ENCODE measurements at places on chromosomes 5 and 9. TPM values are rescaled to one million over a fixed set of nuclear protein-coding genes. Genes with fewer than 3 reads are reported as not detected.

The LRRC70 gene
- 7.0 TPM for polyA plus RNA-seq

DNA sequence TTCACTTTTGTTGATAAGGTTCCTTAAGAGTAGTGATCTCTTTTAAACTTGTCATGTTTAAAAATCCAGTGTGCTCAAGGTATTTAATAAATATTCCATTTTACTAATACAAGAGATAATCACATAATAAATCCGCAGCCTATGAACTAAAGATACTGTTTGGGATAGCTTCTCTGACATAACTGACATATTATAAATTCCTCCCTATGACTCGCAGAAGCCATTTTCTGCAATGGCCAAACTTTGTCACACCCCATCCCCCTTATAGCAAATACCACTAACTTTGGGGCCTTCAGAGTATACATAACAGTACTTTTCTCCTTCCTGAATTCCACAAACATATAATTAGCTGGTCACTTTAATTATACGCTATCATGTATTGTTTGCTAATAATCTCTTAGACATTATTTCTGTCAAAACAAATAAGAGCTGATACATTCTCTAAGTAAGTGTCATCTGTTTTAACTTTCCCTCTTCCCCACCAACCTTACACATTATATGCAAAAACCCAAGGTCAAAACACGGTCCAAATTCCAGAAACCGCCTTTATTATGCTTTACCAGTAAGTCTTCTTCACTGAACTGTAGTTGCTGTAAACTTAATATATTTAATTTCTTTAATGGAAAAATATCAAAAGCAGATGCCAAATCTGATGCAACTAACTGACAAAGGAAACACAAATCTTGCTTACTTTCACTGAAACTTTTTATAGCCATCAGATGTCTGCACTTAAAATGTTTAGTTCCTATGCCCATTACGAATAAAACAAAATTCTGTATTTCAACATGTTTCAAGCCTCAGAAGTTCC lies 971 bp downstream of the TMEM267 start:
- DNase-seq, result no peak

DNA sequence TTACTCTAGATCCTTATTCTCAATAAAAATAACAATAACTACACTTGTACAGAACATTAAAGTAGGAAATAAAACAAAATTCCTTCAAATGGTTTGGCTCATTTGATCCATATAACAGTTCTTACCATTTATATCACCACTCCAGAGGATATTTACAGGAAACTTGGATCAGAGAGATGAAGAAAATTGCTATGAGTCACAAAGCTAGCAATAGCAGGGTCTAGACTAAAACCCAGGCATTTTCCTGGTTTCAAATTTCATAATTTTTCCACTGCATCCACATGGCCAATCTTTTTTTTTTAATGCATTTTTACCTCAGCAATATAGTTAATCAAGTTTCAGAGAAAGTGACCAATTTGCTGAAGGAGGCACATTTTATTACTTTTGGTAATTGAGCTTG lies 299.2 kb downstream of the ELAVL2 start:
- no peak for DNase-seq

DNA sequence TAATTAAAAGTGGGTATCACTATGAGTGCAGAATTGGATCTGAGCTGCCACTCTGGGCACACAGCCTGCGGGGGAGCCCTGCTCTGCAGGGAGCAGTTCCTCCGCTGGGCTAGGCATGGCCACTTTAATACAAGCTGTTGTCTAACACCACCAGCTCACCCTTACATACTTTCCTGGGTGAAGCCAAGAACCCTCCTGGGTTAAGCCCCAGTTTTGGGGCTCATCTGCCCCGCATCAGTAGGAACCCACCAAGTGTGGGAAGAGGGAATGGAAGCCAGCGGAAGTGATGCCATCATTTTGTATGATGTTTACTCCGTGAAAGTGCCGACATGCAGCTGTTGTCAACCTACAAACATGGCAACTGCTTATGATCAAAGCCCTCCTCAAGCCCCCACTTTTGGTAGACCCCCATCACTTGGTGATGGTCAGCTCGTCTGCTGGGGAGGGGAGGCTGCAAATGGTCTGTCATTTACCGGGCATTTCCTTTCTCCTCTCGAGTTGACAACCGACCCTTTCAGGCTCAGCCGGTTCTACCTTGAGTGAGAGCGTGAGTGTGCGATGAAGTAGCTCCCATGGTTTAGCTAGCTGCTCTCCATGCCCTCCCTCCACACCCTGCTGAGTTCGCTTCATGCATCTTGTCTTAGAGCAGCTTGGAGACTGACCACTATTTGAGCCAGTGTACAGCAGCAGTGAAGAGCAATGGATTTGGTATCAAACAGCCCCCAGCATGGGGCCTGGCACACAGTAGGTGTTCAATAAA lies 95.3 kb upstream of the IER5L start:
- DNase-seq, result no peak

- no peak for DNase-seq
Measured at GRCh38 chr5:53827211-53827651, 266.8 kb downstream of the NDUFS4 start.

- no peak for DNase-seq
Measured at GRCh38 chr5:122937914-122938313, 92.5 kb downstream of the SNX24 start.

DNA sequence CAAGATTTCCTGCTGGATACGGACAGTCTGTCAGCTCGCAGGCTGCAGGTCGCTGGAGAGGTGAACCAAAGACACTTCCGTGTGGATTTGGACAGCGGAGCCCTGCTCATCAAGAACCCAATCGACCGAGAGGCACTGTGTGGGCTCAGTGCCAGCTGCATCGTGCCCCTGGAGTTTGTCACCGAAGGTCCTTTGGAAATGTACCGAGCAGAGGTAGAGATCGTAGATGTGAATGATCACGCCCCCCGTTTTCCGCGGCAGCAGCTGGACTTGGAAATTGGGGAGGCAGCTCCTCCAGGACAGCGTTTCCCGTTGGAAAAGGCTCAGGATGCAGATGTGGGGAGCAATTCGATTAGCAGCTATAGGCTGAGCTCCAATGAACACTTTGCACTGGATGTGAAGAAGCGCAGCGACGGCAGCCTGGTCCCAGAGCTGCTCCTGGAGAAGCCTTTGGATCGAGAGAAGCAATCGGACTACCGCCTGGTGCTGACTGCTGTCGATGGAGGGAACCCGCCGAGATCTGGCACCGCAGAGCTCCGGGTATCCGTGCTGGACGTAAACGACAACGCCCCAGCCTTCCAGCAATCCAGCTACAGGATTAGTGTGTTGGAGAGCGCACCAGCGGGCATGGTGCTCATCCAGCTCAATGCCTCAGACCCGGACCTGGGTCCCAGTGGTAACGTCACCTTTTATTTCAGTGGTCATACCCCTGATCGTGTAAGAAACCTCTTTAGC lies 658 bp downstream of the PCDHGC4 start:
- no peak for DNase-seq

DNA sequence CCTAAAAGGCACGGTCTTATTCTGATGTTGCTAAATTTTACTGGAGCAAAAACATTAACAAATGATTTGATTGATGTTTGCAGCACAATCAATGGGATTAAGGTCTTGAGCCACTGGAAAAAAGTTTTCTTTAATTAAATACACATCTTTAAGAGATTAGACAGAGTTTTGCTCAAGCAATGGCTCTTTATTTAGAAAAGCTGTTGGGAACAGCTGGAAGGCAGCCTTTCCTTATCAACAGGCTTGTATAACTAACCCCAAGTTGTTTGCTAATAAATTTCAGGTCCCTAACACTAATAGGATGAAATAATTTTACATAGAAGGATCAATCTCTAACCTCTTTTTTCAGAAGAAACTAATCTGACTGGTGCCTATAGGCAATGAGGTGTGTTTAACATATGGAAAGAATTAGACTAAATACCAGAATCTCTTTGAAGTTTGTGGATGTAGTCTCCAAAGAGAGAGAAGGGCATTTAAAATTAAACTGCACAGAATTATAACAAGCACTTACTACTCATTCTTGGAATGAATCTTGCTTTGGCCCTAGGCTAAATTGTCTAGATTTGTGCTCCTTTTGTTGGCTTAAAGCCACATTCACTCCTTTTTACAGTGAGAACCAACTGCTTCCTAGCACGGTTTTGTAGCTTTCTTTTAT lies 67.3 kb upstream of the TNFAIP8 start:
- no peak for DNase-seq

DNA sequence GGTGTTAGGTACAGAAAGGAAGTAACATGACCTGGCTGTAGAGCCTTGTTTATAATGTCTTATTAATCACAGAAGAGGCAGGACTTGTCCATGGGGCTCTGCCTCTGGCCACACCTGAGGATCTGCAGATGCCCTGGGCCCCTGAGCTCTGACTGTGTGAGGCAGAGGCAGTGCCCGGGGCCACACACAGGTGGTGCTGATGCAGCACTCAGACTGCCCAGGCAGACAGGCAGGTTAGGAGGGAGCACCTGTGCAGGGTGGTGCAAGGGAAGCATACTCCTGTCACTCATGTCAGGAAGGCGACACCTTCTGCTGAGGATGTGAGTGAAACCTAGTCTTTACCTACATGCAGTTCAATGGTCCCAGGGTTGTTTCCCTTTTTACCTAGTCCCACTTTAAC lies 88.7 kb downstream of the CFAP90 start:
- DNase-seq, result no peak

- DNase-seq, result no peak
Measured at GRCh38 chr5:172493002-172493401, 38.7 kb upstream of the SH3PXD2B start.

All from right renal pelvis (tissue), 4 donors.